ENCODE measurements at places on chromosomes 6 and 20. TPM values are rescaled to one million over a fixed set of nuclear protein-coding genes. Genes with fewer than 3 reads are reported as not detected.
A peak's percentile ranks its signal among the peaks of the same experiment; 100 is the strongest.

DNA sequence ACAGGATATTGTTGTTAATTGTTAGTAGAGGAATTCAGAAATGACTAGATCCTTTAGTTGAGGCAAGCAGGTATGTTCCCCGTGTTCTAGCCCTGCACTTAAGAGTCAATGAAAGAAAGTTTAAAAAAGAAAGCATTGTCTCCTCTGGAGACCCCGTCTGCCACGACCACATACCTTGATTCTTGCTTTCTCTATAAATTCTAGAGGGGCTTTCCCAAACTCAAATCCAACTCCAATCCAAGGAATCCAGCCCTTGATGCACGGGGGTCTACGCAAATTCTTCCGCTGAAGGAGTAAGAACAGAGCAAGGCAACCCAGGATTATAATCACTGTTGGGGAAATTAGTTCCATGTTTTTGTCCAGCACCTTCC is 401 bp downstream of the CYP39A1 start:
- peak; percentile 30 for DNase-seq

- no peak for DNase-seq
Measured at GRCh38 chr20:16419138-16419715, 154.0 kb downstream of the KIF16B start.

DNA sequence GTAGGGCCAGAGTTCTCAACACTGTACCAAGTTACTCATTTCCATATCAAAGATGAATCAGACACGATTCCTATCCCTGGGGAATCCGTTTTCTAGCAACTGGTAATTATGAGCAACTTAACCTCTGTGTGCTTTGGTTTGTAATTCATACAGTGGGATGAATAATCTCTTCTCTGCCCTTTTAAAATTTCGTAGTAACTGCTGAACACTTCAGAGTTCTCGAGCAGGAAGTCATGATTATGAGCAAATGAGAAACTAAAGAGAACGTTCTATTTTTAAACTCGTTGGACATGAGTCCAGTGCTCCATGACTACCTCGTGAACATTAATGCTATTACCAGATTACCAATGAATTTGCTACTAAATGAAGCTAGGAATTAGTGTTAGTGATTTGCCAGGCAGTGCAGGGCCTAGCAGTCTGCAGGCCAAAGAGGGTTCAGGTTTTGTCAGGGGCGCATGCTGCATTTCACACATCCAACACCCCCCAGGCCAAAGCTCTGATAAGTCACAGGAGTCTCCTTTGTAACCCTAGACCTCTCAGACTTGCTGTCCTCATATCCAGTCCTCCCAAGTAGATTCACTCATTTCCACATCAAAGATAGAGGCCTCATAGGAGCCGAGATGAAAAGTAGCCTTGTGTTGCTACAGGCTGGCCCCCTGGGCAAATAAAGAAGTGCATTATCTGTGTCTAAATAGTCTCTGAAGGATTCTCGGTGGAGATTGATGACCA is 45.8 kb upstream of the VSTM2L start:
- DNase-seq = no peak

GRCh38 chr6:33822575-33823395 is 19.0 kb upstream of the MLN start:
- no peak for DNase-seq

DNA sequence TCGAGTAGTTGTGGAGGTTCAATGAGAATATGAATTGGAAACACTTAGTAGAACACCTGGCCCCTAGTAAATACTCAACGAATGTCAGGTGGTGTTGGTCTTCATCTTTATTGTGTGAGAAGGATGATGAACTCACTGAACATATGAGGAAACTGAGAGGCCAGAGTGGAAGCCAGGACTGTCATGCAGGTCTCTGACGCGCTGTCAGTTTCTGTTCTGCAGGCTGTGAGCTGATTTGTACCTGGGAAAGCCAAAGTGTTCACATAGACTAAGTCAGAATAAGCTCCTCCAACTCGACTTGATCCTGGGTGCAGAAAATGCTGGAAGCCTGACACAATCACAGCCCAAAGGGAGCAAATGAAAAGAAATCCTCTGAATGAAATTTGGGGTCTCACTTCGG is 222.2 kb downstream of the LY86 start:
- no peak for DNase-seq

GRCh38 chr20:35883336-35883777 is 70.9 kb downstream of the SCAND1 start:
- no peak for DNase-seq

GRCh38 chr6:14153228-14153627 is 35.7 kb downstream of the CD83 start:
- no peak for DNase-seq

DNA sequence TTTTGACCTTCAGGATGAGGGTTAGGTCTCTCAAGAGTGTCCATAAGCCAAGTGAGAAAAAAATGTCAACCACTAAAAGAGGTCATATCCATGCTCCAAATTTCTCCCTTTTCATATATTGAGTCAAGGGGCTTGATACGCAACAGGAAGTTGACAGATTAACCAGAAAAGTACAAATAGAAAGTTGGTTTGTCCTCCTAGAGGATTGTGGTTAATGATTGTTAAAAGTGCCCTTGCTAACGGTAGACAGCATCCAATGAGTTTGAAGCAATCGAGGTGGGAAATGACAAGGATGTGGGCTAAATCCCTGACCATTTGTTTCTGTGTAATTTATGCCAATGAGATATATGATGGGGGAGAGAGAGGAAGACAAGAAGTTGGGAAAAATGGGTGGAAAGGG is 18.1 kb upstream of the HBS1L start:
- no peak for DNase-seq

DNA sequence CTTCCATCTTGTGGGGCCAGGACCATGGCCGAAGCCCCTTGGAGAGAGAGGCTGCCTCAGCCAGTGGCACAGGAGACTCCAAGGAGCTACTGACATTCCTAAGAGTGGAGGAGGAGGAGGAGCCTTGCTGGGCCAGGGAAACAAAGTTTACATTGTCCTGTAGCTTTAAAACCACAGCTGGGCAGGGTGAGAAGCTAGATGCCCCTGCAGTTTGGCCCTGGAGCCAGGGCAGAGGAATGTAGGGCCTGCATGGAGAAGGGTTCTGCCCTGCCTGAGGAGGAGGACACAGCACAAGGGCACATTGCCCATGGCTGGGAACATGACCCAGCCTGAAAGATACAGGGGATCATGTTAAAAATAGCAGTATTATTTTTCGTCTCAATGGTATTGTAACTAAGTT is 37.4 kb downstream of the PLCG1 start:
- no peak for DNase-seq

- peak; percentile 78 for DNase-seq
Measured at GRCh38 chr6:42901538-42901957, 14.3 kb upstream of the PTCRA start.

- no peak for DNase-seq
Measured at GRCh38 chr6:40409716-40410397, 177.3 kb downstream of the LRFN2 start.

DNA sequence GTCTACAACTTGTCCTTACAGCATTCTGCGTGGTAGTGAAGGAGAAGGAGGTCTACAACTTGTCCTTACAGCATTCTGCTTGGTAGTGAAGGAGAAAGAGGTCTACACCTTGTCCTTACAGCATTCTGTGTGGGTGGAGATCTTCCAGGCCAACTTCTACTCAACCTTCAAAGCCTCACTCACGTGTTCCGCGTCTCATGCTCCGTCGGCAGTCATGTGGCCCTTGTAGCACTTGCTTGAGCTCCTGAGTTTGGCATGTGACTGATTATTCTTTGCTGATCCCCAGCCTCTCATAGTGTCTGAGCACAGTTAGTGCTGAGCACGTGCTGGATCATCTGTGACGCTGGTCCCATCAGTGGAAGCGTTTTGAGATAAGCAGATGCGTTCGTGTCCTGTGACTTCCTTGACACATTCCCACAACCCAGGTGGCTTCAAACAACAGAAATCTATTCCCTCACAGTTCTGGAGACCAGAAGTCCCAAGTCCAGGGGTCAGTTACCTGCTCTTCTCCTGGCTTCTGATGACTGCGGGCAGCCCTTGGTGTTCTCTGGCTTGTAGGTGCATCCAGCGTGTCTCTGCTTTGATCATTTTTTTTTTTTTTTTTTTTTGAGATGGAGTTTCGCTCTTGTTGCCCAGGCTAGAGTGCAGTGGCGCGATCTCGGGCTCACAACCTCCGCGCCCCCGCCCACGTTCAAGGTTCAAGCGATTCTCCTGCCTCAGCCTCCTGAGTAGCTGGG is 2.6 kb downstream of the SS18L1 start:
- DNase-seq = no peak

GRCh38 chr6:5497896-5498578 is 236.7 kb downstream of the FARS2 start:
- no peak for DNase-seq

GRCh38 chr20:59451066-59451630 is 150.7 kb downstream of the EDN3 start:
- DNase-seq = no peak

GRCh38 chr20:48709744-48710143 is 118.1 kb downstream of the PREX1 start:
- DNase-seq = no peak

DNA sequence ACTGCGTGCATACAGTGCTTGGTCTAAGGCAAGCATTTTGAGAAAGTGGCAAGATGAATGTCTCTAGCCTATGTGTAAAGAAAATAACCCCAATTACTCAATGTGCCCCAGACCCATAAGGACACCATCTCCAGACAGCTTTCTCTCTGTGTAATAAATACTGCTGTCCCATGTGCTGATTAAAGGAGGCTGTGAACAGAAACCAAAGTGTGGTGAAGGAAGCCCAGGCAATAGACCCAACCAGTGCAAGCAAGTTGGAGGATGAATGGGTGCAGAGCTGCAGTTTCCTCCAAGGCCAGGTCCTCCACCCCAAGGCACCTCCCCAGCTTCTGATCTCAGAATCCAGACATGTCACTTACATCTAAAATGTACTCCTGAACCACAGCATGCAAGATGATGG is 60.6 kb downstream of the TRAM2 start:
- DNase-seq = no peak

- no peak for DNase-seq
Measured at GRCh38 chr6:31131595-31131994, 7.3 kb downstream of the PSORS1C2 start.

DNA sequence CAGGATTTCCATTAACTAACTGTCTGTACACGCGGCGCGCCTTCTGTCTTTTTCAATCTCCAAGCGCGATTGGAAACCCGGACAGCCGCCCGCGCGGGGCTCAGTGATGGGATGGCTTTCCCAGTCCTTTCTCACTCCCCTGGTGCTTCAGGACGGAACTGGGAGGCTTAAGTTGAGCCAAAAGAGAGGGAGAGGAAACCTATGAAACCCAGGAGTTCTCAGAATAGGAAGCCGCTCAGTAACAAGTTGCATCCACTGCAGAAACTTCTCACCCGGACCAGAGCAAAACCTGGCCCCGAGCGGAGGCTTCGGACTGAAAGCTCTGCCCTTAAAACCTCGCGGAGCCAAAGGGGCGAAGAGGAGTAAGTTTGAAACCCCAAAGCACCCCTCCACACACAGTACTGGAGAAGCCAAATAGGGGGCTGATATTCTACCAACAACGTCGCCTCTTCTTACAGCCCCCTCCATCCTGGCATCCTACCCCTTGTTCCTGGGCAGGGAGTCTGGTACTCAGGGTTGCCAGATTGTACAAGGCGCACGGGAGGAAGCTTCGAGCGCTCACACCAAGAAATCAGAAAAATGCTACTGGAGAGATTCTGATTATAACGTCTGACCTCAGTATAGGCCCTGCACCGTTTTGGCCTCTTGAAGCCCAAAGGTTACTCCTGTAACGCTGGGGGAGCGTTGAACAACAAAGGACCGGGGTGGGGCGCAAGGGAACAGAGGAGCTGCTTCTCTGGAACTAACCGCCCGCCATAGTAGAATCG is 906 bp upstream of the COL12A1 start:
- DNase-seq = no peak

GRCh38 chr6:15293674-15294073 is 47.8 kb downstream of the JARID2 start:
- no peak for DNase-seq

DNA sequence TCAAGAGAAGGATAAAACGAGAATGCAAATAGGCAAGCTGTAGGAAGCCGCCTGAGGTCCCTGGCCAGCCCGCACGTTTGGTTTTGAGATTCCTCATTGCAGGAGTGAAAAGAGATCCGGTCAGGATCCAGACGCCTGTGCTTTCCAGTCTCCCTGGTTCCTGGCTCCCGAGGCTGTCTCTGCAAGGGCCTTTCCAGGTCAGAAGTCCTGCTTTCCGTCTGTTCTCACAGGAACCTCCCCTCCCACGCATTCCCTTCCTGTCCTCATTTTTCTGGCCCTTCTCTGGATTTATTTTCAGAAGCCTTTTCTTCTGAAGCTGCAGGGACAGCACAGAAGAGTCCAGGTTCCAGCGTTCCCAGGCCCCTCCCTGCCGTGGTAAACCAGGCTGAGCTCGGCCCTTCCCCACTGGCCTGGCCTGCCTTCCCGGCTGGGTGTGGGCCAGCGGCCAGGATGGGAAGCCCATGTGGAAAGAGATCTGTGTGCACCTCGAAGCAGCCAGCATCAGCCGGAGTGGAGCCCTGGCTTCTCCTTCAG is 54.0 kb downstream of the TMEM242 start:
- DNase-seq = peak; percentile 67

GRCh38 chr6:159110748-159111147 is 58.5 kb upstream of the FNDC1 start:
- DNase-seq = no peak

GRCh38 chr6:19210849-19211590 is 626.1 kb upstream of the ID4 start:
- no peak for DNase-seq

DNA sequence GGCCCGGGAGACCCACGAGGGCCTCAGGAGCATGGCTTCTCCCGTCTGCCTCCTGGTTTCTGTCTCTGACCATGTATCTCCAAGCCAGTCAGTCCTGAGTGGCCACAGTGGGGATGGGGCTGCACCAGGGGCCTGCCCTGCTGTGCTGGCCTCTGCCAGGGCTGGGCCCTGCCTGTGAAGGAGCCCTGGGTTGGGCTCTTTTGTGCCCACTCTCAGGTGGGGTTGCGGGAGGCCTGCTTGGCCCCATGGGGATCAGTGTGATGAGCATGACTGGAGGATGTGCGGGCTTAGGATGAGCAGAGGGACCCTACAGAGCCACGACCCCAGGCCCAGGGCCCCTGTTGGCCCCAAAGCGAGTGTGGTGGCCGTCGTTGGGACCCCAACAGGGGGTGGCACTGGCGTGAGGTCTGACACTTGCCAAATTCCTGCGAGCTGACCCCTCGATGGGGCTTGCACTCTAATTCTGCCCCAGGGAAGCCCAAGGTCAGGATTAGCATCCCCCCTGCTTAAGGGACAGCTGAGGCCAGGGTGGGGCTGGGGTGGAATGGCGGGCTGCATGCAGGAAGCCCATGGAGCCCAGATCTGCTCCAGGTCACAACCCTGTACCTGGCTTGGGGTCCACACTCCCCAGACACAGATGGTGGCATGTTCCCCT is 90.0 kb upstream of the BHLHE23 start:
- DNase-seq = no peak

The FAM162B gene
- polyA plus RNA-seq = 8.0 TPM

The BPIFA1 gene
- not detected for polyA plus RNA-seq

The SEL1L2 gene
- not detected for polyA plus RNA-seq

The OLIG3 gene
- polyA plus RNA-seq = not detected

The SPAG4 gene
- 4.5 TPM for polyA plus RNA-seq

The DEF6 gene
- 5.1 TPM for polyA plus RNA-seq

The MOCS1 gene
- 14.4 TPM for polyA plus RNA-seq

The BPI gene
- polyA plus RNA-seq = 0.38 TPM

All from left renal cortex interstitium (tissue), 4 donors.